Skeletal muscle cell (primary cell): ENCODE measurements at places on chromosomes 2 and 18.

GRCh38 chr2:9225806-9226205, 19.2 kb downstream of the ASAP2 start:
- DNase-seq: no peak

- no peak for DNase-seq
Observed at GRCh38 chr2:29201979-29202378, 86.8 kb downstream of the CLIP4 start.

DNA sequence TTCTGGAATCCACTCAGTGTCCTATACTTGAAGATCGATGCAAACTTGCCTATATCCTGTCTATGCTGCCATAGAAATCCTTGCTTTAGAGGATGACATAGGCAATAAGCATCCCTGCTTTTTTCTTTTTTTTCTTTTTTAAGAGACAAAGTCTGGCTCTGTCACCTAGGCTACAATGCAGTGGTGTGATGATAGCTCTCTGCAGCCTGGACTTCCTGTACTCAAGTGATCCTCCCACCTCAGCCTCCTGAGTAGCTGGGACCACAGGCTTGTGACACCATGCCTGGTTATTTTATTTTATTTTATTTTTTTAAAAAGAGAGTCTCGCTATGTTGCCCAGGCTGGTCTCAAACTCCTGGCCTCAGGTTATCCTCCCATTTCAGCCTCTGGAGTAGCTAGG, 76.9 kb downstream of the LBH start:
- DNase-seq: no peak

DNA sequence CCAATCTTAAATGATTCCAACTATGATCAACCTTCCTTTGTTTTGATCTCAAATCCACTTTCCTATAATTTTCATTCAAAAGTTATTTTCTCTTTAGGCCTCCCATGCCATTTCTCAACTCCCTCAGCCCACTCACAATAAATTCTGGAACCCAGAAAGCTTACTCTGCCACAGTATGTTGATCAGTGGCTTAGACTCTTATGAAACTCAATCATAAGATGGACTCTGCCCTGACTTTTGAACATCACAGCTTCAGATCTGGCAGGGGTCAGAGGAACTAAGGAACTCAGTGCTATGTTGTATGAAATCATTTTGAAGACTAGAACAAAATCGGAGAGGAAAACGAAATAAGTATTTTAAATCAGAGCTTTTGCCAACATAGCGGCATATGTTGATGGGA, 59.8 kb upstream of the LGALSL start:
- no peak for DNase-seq

GRCh38 chr18:64254399-64255093, 105.7 kb upstream of the LINC00305 start:
- DNase-seq: peak; percentile 4

GRCh38 chr2:35803126-35803525, 552.5 kb upstream of the CRIM1 start:
- DNase-seq: no peak

GRCh38 chr18:48728204-48728833, 189.5 kb downstream of the CTIF start:
- DNase-seq: peak; percentile 97

DNA sequence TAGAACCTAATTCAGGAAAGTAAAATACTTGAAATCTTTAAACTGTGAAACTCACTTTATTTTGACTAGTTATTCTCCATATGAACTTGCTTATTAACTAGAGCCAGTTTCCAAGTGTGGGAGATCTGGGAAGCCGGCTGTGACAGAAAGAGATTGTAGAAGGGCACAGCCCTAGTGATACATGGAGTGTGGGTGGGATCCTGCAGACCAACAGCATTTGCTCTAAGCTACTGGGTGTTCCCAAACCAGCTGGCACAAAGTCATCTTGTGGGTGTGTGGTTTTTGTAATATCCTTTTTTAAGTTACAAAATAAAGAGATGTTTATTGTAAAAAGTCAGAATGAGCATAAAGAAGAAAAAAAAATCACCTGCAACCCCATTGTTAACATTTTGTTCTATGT, 3.4 kb downstream of the DUSP19 start:
- DNase-seq: peak; percentile 36

- DNase-seq: no peak
Observed at GRCh38 chr2:230668939-230669303, 43.7 kb upstream of the CAB39 start.

GRCh38 chr18:70166668-70167067, 38.8 kb downstream of the RTTN start:
- DNase-seq: no peak

GRCh38 chr18:2656237-2656980, 883 bp downstream of the SMCHD1 start:
- no peak for DNase-seq

DNA sequence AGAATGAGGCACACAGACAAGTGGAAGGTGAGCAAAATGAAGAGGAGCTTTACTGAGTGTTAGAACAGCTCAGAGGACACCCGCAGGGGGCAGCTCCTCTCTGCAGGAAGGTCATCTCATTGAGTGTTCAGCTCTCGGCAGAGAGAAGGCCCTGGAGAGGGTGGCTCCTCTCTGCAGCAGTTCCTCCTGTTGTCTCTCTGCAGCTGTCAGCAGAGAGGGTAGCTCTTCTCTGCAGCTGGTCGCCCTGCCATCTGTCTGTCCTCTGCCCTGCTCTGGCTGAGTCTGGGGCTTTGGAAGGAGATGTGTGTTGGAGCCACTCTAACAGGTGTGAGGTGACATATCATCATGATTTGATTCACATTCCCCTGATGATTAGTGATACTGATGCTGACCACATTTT, 6.8 kb upstream of the SNTG2 start:
- no peak for DNase-seq

- no peak for DNase-seq
Observed at GRCh38 chr2:191773136-191773535, 73.8 kb downstream of the CAVIN2 start.

GRCh38 chr2:218041302-218042168, 27.5 kb upstream of the RUFY4 start:
- no peak for DNase-seq

DNA sequence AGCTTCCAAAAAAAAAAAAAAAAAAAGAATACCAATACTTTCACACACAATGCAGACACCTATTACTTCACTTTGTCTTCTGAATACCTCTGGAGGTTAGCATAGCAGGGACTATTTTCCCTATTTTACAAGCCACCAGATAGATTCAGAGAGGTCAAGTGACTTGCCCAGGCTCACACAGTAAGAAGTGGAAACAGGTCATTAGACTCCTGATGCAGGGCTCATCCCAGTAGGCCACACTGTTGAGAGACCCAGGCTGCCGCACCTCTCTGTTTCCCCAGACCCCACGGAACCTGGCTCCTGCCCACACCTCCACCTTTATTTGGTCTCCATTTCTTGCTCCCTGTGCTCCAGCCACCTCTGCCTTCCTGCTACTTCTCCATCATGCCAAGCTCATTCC, 19.4 kb downstream of the SMYD1 start:
- DNase-seq: no peak

DNA sequence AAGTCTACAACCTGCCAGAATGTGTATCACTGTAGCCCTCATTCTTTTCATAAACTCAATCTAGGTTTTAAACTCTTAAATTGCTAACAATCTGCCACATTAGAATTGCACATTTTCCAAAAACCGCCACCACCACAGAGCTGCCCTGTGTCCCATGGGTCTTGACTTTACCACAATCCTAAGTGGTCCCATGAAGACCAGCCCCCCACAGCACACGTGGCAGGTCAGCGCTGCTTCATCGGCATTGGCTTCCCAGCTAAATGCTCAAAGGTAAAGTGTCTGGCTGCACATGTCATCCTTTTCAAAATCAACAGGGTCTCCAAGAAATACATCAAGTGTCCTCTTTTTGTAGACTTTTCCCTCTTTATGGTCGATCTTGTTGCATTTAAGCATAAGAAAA, 2.4 kb downstream of the TBC1D8 start:
- no peak for DNase-seq

DNA sequence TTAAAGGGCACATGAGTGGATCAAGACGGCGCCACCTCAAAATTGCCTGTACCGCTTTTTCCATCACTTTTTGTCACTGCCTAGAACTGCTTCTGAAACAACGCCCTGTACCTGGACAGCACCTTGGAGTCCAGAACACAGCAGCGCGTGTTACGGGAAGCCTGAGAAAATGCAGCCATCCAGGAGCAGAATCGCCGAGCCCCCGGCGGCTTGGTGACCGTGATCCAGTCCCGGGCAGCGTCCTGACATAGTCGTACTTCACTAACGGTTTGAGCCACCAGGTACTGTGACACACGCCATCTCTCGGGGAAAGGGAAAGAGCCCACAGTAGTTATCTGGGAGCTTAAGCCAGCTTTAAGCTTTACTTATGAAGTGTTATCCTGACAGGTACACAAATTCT, 168.9 kb upstream of the SALL3 start:
- no peak for DNase-seq

GRCh38 chr2:43292851-43293743, 66.7 kb upstream of the ZFP36L2 start:
- no peak for DNase-seq

DNA sequence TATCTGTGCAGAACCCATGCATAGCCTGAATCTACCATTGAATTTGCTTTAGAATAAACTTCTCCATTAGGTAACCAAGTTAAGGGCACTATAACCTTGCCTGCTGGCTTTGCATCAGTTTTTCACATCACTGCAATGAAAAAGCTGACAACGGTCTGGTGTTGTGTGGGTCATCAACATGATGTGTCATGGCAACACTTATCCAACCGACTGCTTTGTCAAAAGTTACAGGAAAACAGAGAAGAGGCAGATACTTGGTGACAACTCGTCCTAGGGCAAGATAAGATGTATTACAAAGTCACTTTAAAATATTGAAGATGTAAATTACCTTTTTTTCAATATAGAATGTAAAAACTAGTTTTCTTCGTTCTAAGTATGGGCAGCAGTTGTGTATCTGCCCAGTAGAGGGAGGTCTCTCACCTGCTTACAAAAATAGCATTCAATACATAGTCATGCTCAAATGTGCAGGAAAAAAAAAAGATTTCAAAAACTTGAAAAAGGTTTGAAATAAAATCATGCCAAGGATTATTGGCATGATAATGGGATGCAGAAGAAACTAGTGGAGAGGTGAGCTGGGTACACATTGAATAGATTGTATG, 96.3 kb downstream of the EVA1A start:
- no peak for DNase-seq

DNA sequence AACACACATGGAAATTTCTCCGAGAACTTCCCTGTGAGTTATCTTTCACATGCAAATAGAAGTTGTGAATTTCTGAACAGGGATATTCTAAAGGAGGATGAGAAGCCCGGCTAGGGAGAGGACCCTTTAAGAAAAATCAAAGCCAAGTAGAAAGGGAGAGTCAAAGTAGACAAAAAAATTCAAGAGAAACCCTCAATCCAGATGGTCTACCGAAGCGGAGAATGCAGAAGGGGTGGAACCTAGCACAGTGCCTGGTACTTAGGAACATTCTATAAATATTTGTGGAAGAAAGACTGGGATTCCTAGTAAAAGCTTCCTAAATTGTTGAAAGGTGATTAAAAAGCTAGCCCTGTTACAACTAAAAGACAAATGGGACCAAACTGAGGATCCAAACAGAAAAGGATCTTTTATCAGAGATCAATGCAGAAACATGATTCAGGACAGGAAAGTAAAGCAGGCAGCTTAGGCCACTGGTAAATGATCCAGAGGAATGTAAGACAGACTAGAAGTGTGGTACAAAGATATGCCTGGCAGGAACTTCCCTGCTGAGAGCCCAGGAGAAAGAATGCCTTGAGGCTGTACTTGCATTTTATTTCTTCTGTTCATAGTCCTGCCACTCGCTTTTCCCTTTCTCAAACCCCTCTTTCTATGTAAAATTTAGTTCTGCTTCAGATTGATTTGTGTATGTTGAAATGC, 19.5 kb upstream of the GLS start:
- no peak for DNase-seq

DNA sequence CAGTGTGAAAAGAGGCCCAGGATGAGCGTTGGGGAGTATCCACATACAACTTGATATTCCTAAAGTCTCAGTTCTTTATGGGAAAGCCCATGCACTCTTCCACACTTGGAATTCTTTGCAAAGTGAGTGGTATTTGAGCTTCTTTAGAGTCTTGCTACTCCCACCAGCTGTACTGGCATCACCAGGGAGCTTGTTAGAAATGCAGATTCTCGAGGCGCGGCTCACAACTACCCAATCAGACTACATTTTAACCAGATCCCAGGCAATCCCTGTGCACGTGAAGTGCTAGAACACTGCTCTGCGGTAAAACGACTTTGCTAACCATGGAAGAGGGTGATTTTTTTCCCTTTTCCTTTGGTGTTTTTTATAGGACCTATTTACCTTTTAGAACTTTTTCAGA, 184.7 kb downstream of the NEDD4L start:
- no peak for DNase-seq

DNA sequence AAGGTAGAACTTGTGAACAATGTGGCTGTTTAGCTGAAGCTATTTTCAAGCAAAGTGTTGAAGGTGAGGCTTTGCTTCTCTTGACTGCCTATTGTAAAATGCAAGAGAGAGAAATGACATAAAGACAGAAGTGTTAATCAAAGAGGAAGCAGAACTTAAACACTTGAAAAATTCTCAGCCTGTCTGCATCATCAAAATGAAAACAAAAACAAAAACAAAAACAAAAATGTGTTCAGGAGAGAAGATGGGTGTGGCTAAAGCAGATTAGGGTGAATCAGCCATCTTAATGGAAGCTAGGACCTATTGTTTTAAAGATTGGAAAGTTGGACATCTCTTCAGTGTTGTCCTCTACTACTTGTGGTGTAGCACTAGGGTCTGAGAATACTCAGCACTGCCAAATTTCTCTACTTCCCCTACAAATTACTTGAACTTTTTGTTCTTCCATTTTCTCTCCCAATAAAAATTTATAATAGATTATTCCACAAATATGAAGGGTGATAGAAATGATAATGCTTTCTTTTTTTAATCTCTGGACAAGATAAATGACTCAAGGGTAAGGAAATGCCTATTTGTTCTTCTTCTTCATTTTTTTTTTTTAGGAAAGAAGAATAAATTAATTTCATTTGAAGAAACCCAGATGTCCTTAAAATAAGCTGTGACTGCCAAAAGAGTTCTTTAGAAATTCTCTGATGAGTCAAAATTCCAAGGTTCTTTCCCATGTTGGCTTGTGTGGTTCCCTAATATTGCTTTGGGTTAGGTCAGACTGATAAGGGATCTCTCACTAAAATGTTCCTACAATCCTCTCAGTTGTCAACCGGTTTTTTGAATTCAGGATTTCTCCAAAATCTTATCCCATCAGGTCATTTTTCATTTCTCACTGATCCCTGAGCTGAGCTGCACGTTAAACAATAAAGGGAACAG, 571.2 kb upstream of the ZEB2 start:
- DNase-seq: no peak

DNA sequence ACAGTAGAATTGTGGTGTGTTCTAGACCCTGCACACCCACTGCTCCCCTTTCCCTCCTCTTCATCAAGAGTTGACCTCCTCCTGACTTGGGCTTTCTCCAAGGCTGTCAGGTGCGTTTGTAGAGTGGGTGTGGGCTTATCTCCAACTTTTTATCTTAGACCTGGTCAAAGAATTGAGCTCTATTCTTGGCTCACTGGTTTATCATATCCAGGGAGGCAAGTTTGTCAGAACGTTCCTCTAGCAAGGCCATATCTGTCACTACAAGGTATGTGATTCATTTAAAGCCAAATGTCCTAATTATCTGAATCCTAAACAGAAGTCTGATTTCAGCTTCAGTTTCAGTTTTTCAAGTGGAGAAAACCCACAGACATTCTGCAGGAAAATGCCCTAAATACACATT, 117.1 kb upstream of the MGAT5 start:
- no peak for DNase-seq
